ENCODE measurements at places on chromosomes 7 and 10. TPM values are rescaled to one million over a fixed set of nuclear protein-coding genes. Genes with fewer than 3 reads are reported as not detected.

The AKR1D1 gene
- total RNA-seq, result not detected

The CADPS2 gene
- not detected for total RNA-seq

The CPN1 gene
- total RNA-seq, result not detected

The LLCFC1 gene
- not detected for total RNA-seq

The GSTO1 gene
- 9.8 TPM for total RNA-seq

The INMT gene
- not detected for total RNA-seq

The METTL27 gene
- not detected for total RNA-seq
